ENCODE measurements at places on chromosomes 3 and 15.

DNA sequence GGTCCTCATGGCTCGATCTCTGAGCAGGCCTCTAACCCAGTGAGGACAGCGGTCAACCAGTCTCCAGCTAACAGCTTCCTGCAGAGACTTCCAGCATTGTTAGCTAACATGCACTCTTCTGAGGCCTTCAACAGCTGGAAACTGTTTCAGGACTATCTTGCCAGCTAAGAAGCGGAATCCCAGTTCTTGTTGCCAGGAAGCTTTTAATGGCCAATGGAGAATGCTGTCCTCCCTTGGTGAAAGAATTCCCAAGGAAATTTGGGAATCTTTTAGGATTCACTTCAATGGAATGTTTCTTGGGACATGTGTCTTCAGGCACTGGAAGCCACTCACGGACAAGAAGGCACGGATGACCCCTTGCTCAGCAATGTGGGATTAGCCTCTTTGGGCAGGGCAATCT lies 91.7 kb downstream of the CEMIP start:
- no peak for DNase-seq

DNA sequence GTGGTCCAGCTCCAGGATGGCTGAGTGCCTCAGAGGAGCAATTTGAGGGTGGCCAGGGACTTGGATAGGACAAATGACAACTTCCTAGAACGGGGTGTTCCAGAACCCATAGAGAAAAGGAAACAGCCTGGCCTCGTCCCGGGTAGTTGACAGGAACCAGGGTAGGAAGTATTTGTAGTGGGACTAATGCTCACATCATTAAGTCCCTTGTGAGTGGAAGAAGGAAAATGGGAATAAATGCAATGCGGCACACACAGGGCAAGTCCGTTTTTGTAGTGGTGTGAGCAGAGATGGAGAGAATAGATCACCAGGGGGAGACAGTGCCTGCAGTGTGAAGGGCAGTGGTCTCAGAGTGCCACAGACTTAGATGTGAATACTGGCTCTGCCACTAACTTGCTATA lies 19.6 kb downstream of the TIMP4 start:
- no peak for DNase-seq

GRCh38 chr3:106175276-106175675 lies 306.5 kb upstream of the CBLB start:
- no peak for DNase-seq

GRCh38 chr3:66673293-66673692 lies 172.5 kb upstream of the LRIG1 start:
- DNase-seq = no peak

DNA sequence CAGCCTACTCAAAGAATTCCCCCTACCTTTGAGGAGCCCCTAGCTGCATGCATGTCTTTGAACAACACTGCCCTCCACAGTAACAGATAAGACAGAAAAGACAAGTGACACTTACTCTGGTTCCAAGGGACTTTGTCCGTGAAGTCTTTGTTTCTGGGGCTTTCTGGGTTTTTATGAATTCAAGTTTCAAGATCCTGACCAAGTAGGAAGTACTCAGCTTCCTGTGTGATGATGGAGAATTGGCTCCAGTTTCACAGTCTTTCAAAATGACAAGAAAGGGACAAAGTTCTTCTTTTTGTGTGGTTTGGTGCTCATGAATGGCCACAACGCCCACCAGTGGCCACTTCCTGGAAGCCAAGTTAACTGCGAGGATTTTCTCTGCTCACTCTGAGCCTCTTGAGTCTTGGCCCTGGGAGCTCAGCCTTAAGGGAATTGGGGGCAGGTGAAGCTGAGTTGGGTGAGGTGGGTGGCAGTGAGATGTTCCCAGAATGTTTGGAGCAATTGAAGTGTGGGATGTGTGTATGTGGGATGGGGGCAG lies at the start of gene CCR1:
Gene CCR1, minus strand, starts transcription at position 147 of the 538 bp plus-strand sequence. CDS start 4,000 bp downstream, outside the sequence.
- peak; percentile 26 for DNase-seq

- DNase-seq = no peak
Observed at GRCh38 chr3:194120789-194121770, 14.9 kb upstream of the HES1 start.

DNA sequence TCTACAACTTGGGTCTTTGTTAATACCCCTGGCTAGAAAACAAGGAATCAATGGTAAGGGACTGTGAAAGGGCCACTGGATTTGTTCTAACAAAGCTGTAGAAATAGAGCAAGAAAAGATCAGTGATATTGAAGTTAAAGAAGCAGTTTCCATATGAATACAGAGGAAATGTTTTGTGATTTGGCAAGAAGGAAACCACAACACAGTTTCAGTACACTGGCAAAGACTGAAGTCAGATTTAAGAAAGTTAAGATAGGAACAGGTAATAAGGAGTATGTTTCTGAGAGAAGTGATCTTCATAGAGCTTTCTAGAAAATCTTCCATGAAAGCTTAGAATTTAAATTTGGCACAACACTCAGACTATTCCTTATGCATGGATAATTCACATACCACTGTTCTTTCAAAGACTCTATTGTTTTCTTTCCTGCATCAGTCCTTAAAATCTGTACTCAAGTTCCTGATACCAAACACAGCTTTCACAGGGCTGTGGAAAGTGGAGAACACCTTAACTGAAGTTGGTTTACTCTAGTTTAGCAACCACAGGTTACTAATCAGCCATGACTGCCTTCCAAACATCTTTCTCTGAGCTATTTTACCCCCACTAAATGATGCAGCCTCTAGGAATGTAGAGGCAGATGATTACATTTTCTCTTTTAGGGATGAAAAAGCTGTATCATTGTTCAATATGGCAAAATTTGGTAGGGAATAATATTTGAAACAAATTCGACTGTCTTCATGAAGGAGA lies 32.4 kb upstream of the ALCAM start:
- DNase-seq = no peak

DNA sequence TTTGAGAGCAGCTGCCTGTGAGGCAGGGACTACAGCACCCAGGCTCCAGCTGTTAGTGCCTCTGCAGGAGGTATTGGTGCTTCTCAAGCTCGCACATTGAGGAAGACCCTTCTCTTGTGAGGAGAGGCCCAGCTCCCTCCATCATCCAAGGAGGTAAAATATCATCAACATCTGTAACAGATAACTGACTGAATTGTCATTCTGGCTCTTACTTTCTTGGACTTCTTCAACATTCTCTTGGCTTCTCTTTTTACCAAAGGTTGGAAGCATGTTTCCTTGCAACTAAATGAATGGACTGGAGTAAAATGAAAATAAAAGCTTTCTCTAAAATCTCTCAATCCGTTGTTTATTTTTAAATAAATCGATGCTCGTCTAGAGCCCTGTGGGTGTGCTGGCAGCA lies 53.1 kb upstream of the PXYLP1 start:
- no peak for DNase-seq

DNA sequence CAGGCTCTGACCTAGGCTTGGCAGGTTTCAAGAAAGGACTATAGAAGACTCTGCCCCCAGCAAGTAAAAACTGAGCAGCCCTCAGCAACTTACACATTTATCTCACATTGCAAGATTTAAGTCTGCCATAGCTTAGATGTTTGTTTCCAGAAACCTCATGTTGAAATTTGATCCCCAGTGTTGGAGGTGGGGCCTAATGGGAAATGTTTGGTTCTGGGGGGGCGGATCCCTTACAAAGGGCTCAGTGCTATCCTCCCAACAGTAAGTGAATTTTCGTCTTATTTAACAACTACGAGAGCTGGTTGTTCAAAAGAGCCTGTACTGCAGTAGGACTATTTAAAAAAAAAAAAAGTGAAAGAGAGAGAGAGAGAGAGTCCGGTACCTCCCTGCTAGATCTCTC lies 125.2 kb upstream of the PROK2 start:
- DNase-seq = no peak

GRCh38 chr3:80157546-80157945 lies 389.7 kb upstream of the ROBO1 start:
- no peak for DNase-seq

- no peak for DNase-seq
Observed at GRCh38 chr15:73751511-73751898, 1.6 kb downstream of the INSYN1 start.

- DNase-seq = no peak
Observed at GRCh38 chr3:95971573-95971972, 842.8 kb upstream of the EPHA6 start.

GRCh38 chr3:187798531-187799530 lies 53.6 kb upstream of the BCL6 start:
- DNase-seq = no peak

- DNase-seq = no peak
Observed at GRCh38 chr15:48250640-48251076, 44.6 kb downstream of the SLC12A1 start.

- peak; percentile 84 for DNase-seq
Observed at GRCh38 chr3:71010726-71011455, 572.6 kb downstream of the FOXP1 start.

GRCh38 chr3:67000009-67000408 lies 1.9 kb downstream of the KBTBD8 start:
- no peak for DNase-seq

GRCh38 chr15:81419332-81419943 lies 45.4 kb upstream of the TMC3 start:
- no peak for DNase-seq

- no peak for DNase-seq
Observed at GRCh38 chr15:40941068-40941527, 12.0 kb downstream of the DLL4 start.

GRCh38 chr3:16961621-16962205 lies 77.0 kb downstream of the PLCL2 start:
- DNase-seq = no peak

DNA sequence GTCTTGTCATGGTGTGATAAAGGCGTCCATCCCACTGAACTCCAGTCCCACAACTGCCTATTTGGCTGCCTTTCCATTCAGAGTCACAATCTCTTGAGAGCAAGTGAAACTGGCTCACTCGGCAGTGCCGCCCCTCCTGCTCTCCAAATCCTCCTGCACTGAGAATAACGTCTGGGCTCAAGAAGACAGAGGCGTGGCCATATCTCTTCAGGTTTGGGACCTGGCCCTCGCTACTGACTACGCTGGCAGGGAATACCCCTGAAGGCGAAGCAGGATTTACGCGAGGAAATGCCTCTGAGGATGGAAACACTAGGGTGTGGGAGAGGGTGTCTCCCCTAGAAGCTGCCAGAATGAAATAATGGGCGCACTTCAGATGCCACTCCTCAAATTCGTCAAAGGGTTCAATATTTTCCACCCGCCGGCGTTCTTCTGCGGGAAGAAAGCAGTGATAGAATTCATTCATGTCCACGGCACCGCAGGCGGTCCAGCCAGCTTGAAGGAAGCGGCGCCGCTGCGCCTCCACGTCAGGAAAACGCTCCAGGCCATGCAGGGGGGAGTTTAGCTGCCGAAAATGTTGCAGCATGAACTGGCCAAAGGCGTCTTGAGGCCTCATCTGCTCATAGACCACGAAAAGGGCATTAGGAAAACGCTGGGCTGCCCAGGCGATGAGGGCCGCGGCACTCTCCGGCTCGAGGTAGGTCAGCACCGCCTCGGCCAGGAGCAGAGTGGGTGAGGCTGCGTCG lies 985 bp downstream of the LCMT2 start:
- DNase-seq = no peak

GRCh38 chr3:191523148-191523547 lies 62.2 kb downstream of the PYDC2 start:
- no peak for DNase-seq

- no peak for DNase-seq
Observed at GRCh38 chr3:177622520-177622919, 425.2 kb upstream of the TBL1XR1 start.

DNA sequence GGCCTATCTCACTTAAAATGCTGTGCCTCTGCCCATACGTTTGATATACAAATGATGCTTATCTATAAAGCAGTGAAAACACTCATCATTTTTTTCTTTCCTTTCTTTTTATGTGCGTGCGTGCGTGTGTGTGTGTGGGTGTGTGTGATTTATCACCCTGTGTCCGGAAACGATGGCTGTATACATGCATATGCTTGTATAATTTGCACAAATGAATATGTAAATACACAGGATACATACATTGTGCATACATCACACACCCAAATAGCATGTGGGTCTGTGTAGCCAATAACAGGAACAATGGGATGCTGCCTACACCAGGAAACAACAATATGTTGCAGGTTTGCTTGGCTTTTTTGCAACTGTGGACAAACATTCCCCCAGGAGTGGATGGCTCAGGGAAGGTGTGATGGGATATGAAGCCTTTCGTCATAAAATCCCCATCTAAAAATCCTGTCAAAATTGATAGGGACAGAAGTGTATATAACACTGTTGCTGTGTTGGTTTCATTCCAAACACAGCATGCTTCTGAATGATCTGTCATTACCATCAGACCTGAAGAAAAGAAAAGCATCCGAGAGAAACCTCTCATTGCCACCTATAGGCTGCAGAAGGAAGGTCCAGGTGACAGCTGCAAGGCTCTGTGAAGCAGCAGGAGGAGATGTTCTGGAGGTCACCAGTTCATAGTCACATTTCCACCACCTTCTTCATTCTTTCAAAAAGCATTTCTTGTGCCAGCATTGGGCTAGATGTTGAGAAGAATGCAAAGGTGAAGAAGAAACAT lies 503.9 kb upstream of the NR2F2 start:
- DNase-seq = peak; percentile 0

GRCh38 chr3:143707848-143708247 lies 140.4 kb downstream of the SLC9A9 start:
- DNase-seq = no peak

- no peak for DNase-seq
Observed at GRCh38 chr3:150748684-150749047, 14.3 kb downstream of the SIAH2 start.

GRCh38 chr3:105997800-105998526 lies 129.2 kb upstream of the CBLB start:
- DNase-seq = no peak

- DNase-seq = no peak
Observed at GRCh38 chr15:98946301-98947255, 61.0 kb downstream of the PGPEP1L start.

DNA sequence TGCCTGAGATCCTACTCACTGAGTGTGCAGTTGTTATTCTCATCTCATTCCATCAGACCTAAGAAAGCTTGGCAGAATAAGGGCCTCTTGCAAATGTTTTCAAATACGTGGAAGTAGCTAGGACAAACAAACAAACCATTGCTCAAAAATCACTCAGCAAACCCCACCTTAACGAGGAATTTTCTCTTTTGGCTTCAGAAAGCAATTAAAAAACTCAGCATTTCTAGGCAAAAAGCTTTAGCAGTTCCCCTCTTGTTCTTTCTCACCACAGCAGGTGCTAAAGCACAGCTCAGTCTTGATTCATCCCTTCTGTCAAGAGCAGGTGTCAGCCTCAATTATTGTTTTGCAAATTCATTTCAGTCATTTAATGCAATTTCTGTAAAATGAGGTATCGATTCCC lies 58.6 kb upstream of the NUDT16 start:
- no peak for DNase-seq

- no peak for DNase-seq
Observed at GRCh38 chr3:175355801-175356335, 496.7 kb downstream of the NAALADL2 start.

- DNase-seq = no peak
Observed at GRCh38 chr15:62334536-62334935, 169.5 kb upstream of the C2CD4B start.

DNA sequence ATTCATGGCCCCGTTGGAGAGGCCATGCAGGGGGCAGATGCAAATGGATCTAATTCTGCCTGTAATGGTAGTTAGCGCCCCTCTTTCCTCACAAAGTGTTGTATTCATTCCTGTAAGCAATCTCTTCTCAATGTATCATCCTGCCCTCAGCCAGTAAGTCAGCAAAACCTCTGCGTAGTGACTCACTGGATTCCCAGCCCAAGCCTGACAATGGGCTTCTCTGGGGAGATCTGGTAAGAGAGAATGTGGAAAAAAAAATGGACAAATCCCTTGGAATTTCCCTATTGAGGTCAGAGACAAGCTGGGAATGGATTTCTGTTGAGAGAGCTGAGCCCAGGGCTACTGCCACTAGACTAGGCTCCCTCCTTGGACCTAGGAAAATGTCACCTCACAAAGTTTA lies 25.4 kb downstream of the ADPGK start:
- DNase-seq = no peak

Data from stimulated activated naive CD4-positive, alpha-beta T cell treated with Interleukin-2 at 50 U/mL for 16 hours (primary cell).